ENCODE measurements at places on chromosomes 3 and 15.

DNA sequence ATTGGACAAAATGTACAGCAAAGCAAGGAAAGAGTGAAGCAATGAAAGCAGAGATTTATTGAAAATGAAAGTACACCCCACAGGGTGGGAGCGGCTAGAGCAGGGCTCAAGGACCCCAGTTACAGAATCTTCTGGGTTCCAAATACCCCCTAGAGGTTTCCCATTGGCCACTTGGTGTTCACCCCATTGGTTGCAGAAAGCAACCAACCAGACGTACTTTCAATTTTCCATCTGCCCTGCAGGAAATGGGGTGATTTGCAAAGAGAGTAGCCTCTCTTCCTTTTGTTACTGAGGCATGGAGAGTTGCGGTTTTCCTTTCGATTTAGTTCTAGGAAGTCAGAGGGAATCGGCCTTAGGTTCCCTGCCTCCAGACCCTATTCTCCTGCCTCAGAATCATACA, 2.4 kb downstream of the PML start:
- peak; percentile 44 for DNase-seq

DNA sequence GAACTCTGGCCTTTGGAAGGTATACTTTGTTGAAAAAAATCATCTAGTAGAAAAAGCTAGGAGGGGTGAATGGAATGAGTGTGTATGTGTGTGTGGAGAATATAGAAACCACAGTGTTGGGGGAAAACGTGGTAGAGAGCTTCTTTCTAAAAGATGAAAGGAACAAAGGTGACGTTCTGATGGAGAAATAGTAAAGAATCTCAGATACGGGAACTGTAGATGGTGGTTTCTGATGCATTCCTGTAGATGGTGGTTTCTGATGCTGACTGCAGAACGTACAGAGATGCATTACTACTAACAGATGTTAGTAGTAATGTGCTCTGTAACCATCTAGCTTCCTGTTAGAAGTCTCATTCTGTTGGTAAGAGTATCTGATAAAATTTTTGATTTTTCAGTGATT, 60.2 kb downstream of the VPS8 start:
- no peak for DNase-seq

DNA sequence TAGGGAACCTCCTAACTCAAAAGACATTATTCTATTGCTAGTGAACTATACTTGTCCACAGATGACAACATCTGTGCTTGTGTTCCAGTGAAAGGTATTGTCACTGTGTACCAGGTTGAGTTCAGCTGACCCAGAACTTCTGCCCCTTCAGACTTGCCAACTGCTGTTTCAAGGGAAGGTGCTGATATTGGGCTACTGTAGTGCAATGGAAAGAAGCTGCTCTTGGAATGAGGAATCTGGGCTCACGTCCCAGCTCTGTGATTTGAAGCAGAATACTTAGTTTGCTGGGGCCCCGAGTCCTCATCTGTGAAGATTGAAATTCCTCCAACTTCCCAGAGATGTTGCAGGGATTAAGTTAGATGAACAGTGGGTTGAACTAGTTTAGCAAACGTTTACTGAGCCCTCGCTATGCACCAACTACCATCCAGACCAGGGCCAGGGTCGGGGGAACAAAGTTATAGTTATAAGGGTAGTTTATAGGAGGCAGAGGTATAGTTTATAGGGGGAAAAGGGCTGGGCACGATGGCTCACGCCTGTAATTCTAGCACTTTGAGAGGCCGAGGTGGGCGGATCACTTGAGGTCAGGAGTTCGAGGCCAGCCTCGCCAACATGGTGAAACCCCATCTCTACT, 15.9 kb upstream of the UMPS start:
- no peak for DNase-seq

DNA sequence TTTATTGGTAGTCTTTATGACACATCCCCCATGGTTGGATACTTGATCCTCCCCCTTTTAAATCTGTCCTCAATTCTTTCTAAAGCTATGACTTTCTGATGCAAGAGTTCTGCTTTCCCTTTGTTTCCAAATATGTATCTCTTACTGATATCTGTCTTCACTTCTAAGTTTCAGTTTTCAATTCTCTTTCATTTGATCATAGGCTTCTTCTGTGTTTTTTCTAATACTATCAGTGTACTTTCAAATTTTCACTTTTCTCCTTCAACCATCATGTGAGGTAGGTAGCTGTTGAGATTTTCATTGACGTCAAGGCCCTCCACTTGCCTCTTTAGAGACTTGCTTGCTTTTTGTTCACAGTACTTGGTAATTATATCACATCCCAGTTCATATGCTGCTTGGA, 436.5 kb downstream of the CNTN4 start:
- DNase-seq: no peak

- DNase-seq: no peak
These were observed 159.2 kb downstream of the THSD4 start for GRCh38 chr15:71274448-71274798.
